Retina (tissue), 1 donor: ENCODE measurements at places on chromosomes 6 and 20.

- no peak for DNase-seq
Observed at GRCh38 chr6:127907960-127908640, 7.2 kb upstream of the THEMIS start.

- no peak for DNase-seq
Observed at GRCh38 chr6:43361269-43361668, 8.2 kb downstream of the ZNF318 start.

GRCh38 chr20:57410398-57410920 is 19.3 kb downstream of the RBM38 start:
- no peak for DNase-seq

- peak; percentile 12 for DNase-seq
Observed at GRCh38 chr20:63529861-63530787, 7.1 kb downstream of the PTK6 start.

DNA sequence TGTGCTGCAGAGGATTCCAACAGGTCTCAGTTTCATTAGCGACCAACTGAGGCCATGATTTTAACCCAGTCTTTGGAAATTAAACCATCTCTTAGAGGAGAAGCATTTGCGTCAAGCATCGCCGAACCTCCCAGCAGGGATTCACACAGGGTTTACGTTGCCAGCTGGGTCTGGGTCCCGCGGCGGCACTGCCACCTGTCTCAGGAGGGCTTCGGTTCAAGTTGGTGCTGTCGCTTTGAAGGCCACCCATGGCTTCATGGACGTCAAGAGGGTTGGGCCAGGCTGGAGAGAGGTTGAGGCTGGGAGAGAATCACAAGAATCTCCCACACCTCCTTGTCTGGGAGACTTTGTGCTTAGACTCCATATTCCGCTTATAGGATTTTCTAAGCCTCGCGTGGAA is 43.0 kb upstream of the FRMD1 start:
- DNase-seq, result no peak

DNA sequence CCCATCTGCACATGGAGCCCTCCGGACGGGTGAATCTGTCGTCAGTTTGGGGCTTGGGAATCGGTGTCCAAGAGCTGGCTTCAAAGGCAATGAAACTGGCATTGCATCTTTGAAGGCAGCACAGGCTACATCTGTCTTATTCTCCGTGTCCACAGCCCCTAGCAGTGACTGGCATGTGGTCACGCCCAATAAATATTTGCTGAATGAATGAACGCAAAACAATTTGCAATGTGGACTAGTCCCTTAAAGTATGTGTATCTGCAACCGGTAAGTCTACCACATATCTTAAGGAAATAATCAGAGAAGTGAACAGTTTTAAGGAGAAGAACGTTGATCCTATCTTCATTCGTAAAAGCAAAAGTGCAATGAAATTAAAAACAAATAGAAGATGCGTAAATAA is 8.0 kb upstream of the PMEPA1 start:
- no peak for DNase-seq

DNA sequence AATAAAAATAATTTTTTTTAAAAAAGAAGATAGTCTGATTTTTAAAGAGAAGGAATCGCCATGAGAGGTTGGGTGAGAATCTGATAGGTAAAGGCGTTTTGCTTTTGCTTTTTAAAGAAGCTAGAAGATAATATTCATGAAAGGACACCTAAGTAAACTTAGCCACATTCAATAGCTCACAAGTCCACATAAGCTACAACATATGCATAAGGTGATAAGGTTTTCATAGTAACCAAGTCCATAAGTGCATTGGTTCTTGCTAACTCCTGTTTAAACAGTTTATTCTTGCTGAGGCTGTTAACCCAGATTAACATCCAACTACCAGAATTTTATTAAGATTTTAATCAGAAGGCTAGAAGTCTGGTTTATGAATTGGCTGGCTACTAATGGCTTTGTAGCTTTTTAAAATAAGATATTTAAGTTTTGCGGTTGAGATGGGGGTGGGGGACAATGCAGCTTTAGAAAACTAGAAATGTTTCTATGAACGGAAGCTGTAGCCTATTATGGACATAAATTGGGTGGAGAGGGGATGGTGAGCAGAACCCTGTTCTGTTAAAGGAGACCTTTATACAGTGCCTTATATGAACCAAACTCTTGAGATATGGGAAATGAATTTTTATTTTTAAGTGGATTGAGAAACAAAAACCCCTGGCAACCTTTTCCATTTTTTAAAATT is 235.1 kb downstream of the ZFAND3 start:
- DNase-seq, result no peak

DNA sequence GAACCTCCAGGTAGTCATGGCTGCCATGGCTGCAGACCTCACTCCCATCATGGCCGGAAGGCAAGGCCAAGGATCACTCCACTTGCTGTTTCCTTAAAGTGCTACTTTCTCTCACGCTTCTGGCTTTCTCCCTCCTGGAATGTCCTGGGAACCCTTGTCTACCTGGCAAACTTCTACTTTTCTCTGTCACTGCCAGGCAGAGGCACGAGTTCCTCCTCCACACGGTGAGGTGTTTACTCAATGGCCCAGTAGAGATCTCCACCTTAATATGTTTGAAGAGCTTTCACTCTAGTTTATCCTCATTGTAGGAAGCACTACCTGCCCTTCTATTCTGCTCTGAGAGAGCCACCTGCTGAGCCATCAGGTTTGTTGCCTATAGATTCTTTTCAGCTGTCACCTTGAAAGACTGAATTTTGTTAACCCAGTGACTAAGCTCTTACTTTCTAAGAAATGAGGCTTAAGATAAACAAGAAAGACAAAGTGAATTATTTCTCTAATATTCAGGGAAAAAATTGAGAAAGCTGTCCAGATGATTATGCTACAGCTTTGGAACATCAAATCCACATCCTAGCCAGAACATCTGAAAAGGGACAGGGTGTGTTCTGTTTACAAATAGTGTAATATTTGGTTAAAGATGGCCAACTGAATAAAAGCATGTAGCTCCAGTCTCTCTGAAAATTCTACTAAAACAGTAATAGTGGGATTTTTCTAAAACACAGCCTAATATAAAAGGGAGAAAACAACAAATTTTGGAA is 54.9 kb downstream of the PLAGL1 start:
- no peak for DNase-seq

- DNase-seq, result peak; percentile 87
Observed at GRCh38 chr20:12925210-12925755, 83.5 kb upstream of the SPTLC3 start.

DNA sequence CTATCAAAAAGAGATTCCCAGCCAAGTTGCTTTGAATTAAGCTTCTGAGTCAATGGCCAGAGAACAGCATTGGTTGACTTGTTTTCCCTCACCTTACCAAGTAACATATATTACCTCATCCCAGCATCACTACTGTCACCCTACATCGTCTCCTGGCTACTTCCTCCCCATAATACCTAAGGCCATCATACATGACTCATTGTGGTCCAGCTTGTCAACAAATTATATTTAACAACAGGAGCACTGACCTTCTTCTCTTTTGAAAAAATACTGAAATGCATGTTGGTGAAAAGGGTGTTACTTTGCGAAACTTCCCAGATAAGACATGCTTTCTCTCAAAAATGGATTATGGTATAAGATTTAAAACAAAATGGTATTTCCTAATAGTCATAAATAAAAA is 106.9 kb downstream of the TBX18 start:
- DNase-seq, result no peak

DNA sequence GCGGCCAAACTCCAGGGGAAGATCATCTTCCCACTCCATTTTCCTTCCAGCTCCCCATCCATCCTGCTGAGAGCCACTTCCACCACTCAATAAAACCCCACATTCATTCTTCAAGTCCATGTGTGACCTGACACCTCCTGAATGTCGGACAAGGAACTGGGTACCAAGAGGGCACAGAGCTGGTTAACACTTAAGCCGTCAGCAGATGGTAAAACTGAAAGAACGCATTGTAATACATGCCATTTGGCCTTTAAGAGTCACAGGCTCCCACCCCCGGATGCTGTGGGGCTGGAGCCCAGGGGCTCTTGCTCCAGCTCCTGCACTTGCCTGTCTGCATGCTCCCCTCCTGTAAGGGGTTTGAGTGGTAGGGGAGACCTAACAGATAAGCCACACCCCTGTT is 753.9 kb downstream of the COL12A1 start:
- no peak for DNase-seq

- no peak for DNase-seq
Observed at GRCh38 chr6:150470131-150470530, 101.3 kb downstream of the IYD start.

- DNase-seq, result no peak
Observed at GRCh38 chr6:15682965-15683822, 20.4 kb upstream of the DTNBP1 start.

- no peak for DNase-seq
Observed at GRCh38 chr20:3744806-3745685, 12.6 kb downstream of the HSPA12B start.

- DNase-seq, result no peak
Observed at GRCh38 chr6:149223120-149223903, 94.2 kb upstream of the TAB2 start.

- DNase-seq, result no peak
Observed at GRCh38 chr20:8518878-8519277, 386.8 kb downstream of the PLCB1 start.

DNA sequence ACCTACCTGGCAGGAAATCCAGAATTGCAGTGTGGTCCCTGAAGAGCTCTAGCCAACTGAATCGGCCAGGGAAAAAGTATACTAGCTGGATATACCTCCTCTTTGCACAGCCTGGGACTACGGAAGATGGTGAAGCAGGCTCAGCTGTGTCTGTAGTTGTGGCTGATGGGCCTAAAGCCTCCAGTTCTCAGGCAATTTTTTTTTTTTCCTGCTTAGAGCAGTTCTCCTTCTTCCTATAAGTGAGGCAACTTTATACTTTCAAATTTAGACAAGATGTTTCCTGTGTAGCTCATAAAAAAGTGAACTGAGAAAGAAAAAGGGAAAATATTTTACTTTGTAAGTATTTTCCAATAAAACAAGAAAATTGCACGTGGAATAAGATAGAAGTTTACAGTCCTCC is 172.9 kb downstream of the CARMIL1 start:
- no peak for DNase-seq

DNA sequence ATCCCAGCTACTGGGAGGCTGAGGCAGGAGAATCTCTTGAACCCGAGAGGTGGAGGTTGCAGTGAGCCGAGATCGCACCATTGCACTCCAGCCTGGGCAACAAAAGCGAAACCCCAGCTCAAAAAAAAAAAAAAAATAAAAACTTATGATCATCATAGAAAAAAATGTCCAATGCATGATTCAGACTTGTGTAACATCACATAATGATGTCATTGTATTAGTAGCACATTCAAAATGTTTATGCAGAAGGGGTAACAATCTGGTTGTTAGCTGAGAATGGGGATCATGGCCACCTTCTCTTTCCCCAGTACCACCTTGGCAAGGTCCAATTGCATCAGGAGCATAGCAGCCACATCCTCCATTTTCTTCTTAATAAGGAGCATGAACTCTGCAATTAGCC is 137.6 kb upstream of the MARCKS start:
- DNase-seq, result no peak

- DNase-seq, result no peak
Observed at GRCh38 chr20:63701051-63701328, 4.5 kb downstream of the TNFRSF6B start.

GRCh38 chr20:10463622-10464021 is 28.5 kb downstream of the SLX4IP start:
- no peak for DNase-seq

DNA sequence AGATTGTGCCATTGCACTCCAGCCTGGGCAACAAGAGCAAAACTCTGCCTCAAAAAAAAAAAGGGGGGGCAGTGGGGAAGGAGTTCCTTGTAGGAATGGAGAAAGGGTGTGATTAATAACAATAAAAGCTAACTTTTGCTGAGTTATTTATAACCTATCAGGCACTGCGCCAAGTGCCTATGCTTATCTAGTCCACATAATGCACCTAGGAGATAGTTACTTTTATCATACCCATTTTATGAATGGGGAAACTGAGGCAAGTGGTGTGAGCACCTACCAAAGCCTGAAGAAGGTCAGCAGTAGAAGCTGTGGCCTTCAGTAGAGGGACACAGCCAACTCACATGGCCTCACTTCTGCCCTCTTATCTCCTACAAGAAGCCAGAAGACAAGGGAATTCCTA is 13.6 kb upstream of the PPP1R16B start:
- DNase-seq, result no peak

DNA sequence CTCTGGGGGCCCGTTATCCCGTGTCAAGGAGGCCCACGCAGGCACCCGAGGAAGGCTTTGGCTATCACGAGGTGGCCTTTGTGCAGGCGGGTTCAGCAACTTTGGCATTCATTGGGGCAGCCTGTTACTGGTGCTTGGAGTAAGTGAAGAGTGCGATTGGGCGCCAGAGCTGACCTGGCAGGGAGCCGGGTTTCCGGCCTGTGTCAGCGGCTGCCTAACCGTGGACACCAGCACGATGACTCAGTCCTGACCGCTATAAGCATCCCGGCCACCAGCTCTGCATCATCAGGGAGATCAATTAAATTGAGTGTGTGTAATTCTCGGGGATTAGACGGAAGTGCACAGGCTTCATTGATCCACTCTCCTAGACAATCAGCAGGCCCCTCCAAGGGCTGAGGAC is 45.9 kb downstream of the CDH4 start:
- DNase-seq, result peak; percentile 49

DNA sequence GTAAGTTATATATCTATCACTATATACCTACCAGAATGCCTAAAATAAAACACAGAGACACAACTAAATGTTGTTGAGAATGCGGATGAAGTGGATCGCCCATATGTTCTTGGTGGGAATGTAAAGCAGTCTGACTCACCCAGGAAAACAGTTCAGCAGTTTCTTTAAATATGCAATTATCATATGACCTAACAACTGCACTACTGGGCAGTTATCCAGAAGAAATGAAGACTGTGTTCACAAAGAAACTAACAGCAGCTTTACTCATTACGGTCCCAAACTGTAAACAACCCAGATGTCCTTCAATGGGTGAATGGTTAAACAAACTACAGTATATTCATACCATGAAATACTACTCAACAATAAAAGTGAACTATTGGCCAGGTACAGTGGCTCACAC is 14.3 kb upstream of the ZC3H12D start:
- no peak for DNase-seq

GRCh38 chr6:140346428-140346827 is 972.0 kb upstream of the CITED2 start:
- no peak for DNase-seq
